ENCODE measurements at places on chromosomes 7 and 10.

GRCh38 chr10:22414146-22414545, 68.8 kb downstream of the SPAG6 start:
- no peak for DNase-seq

DNA sequence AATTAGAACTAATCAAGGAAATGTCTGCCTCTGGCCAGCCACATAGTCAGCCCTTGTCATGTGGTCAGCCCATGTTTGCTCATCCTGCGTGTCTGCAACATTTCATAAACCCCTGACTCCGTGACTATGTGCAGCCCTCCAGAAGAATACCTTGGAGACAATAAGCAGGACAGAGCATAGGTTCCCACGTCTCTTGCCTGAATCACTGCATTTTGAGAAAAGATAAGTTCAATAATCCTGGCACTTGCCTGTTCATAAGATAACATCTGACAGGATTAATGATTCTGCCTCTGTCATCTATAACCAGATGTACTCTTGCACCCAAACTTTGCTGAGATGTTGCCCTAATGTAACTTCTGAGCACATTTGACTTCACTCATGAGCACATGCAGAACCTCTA, 78.4 kb downstream of the AKR1D1 start:
- DNase-seq, result no peak

DNA sequence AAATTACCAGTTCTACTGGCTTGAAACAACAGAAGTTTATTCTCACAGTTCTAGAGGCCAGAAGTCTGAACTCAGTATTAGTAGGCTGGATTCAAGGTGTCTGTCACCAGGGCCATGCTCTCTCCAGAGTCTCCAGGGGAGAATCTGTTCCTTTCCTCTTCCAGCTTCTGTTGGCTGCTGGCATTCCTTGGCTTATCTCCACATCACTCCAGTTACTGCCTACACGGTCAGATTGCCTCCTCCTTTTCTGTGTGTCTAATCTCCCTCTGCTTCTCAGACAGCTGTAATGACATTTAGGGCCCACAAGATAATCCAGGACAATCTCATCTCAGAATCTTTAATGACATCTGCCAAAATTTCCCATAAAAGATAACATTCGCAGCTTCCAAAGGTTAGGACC, 36.6 kb downstream of the MAPK8 start:
- DNase-seq, result no peak

GRCh38 chr10:94427166-94427565, 24.8 kb downstream of the TBC1D12 start:
- no peak for DNase-seq

All from COR-L47 (cell line).